ENCODE measurements at places on chromosomes 13 and 19. TPM values are rescaled to one million over a fixed set of nuclear protein-coding genes. Genes with fewer than 3 reads are reported as not detected.

GRCh38 chr19:16327911-16328823 is 3.5 kb downstream of the KLF2 start:
- DNase-seq, result peak; percentile 38

DNA sequence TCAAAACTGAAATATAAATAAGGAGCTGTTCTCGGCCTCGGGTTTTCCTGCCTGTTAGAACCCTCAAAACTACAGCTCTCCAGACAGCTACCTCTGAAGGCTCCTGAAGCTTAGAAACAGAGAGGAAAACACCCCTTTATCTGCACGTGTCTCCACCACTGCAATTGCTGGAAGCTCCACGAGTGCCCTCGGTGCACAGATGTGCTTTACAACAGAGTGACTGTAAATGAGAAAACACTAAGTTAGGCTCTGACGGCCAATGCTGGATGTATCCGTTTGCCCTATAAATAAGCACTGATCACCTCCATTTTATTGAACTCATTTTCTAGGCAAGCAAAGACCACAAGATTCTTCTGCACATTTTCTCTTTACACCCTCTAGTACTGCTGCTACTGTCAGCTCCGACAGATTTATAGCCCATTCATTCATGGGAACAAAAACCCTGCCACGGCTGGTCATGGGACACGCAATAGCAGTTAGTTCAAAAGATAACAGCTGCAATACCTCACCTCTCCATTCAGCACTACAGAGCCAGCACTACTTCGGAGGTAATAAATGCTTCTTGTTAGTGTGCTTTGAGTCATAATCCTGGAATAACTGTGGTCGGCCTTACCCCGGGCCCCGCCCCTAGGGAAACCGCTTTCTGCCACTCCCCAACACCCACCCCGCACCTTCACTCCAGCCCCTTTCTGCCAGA is 241.1 kb upstream of the ZNF507 start:
- peak; percentile 43 for DNase-seq

DNA sequence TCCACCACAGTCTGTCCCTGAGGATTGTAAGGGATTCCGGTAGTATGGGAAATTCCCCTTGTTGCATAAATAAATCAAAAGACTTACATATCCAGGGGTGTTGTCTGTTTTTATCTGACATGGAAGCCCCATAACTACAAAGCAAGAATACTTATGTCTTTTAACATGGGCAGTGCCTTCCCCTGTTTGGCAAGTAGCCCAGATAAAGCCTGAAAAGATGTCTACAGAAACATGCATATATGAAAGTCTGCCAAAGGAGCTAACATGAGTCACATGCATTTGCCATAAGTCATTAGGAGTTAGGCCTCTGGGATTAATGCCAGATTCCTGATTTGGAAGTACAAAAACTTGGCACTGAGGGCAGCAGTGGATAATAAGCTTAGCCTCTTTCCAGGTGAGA is 62.1 kb downstream of the ZNF737 start:
- DNase-seq, result peak; percentile 15

DNA sequence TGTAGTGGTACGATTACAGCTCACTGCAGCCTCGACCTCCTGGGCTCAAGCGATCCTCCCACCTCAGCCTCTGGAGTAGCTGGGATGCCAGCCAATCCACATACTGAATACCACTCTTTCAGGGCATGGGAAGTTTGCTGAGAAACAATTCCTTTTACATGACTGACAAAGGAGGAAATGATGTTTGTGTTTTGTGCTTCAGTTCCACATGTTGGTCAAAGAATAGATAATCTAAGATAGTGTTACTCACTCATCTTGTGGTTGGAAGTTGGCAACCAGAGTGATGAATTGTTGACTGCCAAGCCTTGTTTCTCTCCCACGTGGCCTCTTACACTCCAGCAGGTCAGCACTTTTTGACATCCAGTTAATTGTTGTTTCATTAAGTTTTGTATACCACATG is 7.6 kb downstream of the MBD3L2B start:
- DNase-seq, result peak; percentile 84

GRCh38 chr19:45147835-45148676 is 12.7 kb downstream of the NKPD1 start:
- no peak for DNase-seq

GRCh38 chr13:42334329-42334706 is 62.4 kb downstream of the AKAP11 start:
- DNase-seq, result no peak

CDX2 gene
- not detected for total RNA-seq

GRCh38 chr13:110121422-110122083 is 185.4 kb downstream of the COL4A1 start:
- DNase-seq, result no peak

GRCh38 chr13:103287659-103288058 is 221.4 kb upstream of the SLC10A2 start:
- DNase-seq, result peak; percentile 15

GRCh38 chr13:25946321-25946720 is 105.5 kb downstream of the SHISA2 start:
- no peak for DNase-seq

DNA sequence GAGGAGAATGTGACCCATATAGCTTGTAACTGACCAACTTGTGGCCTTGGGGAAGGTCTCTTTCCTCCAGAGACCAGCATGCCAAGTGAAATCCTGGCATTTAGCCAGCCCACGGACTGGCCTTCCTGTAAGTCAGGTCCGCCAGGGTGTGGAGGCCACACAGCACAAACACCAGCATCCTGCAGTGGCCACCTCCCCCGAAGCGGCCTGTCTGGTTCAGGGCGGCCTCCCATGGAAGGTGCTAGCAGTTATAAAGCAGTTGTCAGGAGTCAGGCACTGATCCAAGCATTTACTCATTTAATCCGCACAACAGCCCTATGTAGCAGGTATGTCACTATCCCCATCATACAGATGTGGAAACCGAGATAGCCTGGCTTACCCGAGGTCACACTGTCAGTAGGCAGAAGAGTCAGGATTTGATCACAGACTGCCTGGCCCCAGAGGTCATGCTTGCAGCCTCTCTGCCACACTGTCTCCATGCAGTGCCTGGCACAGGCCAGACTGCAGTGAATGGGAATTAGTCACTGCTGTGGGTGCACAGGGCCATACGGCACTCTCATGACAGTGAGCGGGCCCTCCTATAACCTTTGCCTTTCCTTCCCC is 36.7 kb downstream of the CAPN12 start:
- DNase-seq, result peak; percentile 71

ZFR2 gene
- not detected for total RNA-seq

DNA sequence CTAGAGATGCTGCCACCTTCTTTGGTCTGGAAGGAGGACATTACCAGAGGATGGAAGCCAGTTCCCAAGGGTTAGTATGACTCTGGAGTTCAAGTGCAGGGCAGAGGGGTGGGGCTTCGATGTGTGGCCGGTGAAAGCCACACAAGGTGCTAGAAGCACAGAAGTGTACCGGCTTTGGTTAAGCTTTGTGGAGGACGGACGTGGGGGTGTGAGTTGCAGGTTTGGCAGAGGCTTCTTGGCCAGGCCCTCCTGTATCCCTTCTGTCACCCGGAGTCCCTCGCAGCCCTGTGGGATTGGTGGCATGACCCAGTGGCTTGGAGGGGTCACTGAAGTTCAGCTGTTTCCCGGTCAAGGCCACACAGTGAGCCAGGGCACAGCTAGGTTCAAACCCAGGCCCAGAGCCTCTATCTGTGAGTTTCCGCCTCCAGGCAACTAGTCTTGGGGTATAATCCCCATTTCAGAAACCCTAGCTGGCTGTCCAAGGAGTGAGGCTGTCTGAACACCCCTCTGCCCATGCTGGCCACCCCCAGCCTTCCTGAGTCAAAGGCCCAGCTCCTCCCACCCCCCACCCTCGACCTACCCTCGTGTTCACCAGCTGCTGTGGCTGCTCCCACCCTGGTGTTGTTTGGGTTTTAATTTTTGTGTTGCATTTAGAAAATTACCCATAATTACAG is 4.6 kb upstream of the SSBP4 start:
- DNase-seq, result peak; percentile 76

AZU1 gene
- total RNA-seq, result not detected

GRCh38 chr13:74868049-74868448 is 613.9 kb downstream of the TBC1D4 start:
- DNase-seq, result peak; percentile 36

GRCh38 chr19:18856385-18857126 is 24.8 kb downstream of the UPF1 start:
- DNase-seq, result peak; percentile 33

CDC42EP5 gene
- total RNA-seq, result 0.25 TPM

DNA sequence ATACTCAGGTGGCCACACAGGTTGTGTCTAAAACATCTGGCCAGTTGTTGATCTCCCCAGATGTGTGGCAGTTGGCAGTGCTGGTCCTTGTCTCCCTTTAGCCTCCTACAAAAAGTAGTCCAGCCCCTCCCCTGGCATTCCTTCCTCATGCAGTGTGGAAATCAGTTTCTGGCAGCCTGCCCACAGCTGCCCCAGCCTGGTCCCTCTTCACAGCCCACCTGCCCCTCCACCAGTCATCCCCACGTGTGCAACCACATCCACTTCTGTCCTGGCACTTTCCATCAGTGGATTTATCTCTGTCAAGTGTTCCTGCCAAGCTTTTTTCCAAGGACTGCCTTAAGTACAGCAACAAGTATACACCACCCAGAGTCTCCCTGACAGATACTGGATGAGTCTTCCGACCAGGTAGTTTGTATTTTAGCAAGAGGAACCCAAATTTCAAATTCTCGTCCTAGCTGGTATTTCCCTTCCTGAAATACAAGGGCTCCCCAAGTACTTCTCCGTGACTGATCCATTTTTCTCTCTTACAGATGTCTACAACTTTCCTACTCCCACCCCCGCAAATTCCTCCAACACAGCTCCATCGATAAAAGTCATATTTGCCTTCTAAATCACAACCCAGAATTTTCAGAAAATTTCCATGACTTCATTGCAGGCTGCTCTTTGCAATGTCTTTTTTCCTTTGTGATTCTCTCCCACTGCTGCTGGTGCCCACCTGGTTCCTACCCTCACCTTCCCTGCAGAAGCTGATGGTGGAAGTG is 313.5 kb downstream of the FOXO1 start:
- DNase-seq, result no peak

GRCh38 chr13:66508153-66508909 is 721.8 kb downstream of the PCDH9 start:
- no peak for DNase-seq

TLE5 gene
- total RNA-seq, result 186 TPM

SCEL gene
- not detected for total RNA-seq

NOTCH3 gene
- total RNA-seq, result 2.4 TPM

PSPC1 gene
- total RNA-seq, result 43.3 TPM

DNA sequence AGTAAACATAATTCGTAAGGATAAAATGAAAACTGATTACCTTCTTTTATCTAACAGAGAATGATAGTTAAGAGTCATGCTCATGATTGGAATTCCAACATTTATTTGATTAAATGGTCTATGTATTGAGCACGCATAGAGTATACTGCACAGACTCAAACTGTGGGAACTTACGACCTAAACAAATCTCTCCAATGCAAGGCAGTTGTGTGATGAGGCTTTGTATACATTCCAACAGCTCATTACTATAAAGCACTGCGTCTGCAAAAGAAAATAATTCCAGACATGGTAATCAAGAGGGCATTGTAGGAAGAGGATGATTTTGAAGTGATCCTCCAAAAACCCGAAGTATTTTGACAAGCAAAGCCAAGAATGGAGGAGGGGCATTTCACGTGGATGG is 169.5 kb downstream of the NUFIP1 start:
- no peak for DNase-seq

- no peak for DNase-seq
Observed at GRCh38 chr19:45592366-45592765, 7.8 kb upstream of the OPA3 start.

DNA sequence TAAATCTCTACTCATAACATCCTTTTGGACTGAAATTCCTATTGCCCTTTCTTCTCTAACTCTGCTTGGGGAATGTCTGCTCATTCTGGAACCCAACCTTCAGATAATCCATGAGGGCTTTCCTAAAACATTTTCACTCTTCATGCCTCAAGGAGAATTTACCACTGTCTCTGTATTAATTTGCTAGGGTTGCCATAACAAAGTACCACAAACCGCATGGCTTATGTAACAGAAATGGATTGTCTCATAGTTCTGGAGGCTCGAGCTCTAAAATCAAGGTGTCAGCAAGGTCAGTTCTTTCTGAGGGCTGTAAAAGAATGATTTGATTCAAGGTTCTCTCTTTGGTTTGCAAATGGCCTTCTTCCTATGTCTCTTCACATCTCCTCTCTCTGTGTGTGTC is 209.7 kb downstream of the LACC1 start:
- peak; percentile 64 for DNase-seq

DNA sequence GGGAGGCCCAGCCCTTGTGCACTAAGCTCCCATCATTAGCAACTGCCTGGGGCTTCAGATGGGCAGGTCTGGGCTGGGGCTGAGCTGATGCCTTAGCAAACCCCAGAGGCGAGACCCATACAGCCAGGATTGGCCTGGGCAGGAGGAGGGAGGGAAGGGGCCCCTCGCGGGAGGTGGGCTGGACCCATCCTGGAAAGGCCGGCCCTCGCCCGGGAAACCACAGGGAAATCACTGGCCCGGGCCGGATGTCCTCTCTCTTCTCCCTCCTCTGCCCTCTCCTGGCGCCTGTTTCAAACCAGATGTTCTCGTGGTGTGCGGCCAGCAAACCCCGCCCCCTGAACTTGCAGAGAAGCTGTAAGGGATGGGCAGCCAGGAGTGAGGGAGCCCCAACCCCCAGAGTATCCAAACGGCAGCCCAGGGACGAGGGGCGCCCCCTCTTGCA is 43.1 kb downstream of the TMEM255B start:
- DNase-seq, result peak; percentile 39

SIGLEC10 gene
- not detected for total RNA-seq

BEST2 gene
- total RNA-seq, result not detected

GRCh38 chr13:70339738-70340137 is 231.5 kb upstream of the KLHL1 start:
- DNase-seq, result no peak

GRCh38 chr13:112882555-112883024 is 86.4 kb upstream of the MCF2L start:
- no peak for DNase-seq

- DNase-seq, result peak; percentile 79
Observed at GRCh38 chr19:1239796-1240737, 1.5 kb upstream of the ATP5F1D start.

DNA sequence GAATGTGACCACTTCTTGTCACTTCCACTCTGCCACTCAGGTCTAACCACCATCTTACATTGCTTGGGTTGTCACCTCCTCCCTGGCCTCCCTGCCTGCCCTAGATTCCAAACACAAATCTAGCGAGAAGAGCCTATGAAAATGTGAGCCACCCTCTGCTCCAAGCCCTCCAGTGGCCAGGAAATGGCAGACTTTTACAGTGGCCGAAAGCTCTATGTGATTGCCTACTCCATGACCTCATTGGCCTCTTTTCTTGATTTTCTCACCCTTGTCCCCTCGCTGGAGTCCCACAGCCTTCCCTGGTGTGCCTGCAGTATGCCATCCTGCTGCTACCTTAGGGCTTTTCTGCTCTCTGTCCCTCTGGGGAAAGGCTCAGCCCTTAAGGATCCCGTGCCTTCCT is 84.2 kb downstream of the LRCH1 start:
- DNase-seq, result no peak

FCER2 gene
- not detected for total RNA-seq

SPATA13 gene
- total RNA-seq, result 4.1 TPM

DNA sequence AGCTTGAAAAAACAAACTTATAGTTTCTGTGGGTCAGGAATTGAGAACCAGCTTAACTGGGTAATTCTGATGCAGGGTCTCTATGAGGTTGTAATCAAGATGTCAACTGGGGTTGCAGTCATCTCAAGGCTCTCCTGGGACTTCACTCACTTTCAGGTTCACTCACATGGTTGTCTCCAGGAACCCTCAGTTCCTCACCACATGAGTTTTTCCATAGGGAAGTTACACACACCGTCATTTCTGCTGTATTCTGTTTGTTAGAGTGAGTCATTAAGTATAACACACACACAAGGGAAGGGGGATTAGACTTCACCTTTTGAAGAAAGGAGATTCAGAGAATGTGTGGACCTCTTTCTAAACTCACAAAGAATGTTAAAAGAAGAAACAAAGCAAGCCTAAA is 34.9 kb upstream of the MLNR start:
- no peak for DNase-seq

ZNF530 gene
- 17.4 TPM for total RNA-seq
